ENCODE measurements at places on chromosomes 7 and 10.

- no peak for DNase-seq
These were observed 54.7 kb upstream of the CCAR1 start for GRCh38 chr10:68666280-68666760.

- DNase-seq, result no peak
These were observed 73.8 kb upstream of the PRLHR start for GRCh38 chr10:118669020-118669791.

DNA sequence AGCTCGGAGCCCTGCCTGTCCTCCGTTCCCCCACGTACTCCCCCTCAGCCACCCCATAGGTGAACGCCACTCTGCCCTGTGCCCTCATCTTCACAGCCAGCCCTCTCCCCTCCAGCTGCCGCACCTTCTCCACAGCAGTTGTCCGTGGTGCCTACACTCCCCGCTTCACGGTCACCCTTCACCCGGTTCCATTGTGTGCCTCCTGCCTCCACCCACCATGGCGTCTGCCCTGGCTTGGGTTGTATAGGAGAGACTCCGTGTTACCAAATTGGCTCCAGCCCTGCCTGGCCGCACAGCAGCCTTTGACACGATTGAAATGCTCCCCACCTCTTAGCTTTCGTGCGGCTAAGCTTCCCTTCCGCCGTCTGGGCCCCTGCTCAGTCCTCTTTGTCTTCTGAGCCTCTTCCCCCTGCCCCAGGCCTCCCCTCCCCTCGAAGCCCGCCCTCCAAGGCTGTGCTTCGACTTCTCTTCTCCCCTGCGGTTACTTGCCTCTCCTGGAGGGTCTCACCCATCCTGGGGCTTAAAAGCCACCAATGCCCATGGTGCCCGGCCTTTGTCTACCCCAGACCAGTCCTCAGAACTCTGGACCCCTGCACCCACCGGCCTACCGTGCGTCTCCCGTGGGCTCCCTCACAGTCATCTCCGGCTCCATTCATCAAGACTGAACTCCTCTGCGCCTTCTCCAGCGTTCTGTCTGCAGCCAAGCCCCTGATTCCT lies 18.5 kb upstream of the NODAL start:
- no peak for DNase-seq

DNA sequence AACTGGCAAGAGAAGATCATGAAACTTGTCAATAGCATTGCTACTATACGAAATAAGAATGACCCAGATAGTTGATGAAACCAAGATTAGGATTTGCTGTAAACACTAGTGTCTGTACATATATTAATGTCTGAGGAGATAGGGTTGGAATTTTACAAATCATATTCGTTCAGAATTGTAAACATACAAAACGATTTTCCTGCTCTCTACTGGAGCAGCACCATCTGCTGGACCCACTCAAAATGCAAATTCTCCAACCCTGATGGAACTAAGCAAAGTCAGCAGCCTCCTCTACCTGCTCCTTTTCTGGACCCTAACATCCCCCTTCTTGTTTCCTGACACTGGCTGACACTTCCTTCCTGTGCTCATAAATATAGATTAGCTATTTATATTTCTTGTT lies 29.4 kb upstream of the SGMS1 start:
- DNase-seq, result no peak

GRCh38 chr7:30682212-30683083 lies at the start of gene CRHR2:
Gene CRHR2 (minus strand): TSS chr7:30682456. CDS start chr7:30682280, 176 bp downstream.
- DNase-seq, result no peak

- no peak for DNase-seq
These were observed 6.2 kb upstream of the TMEM273 start for GRCh38 chr10:49194212-49194920.

GRCh38 chr7:37037286-37037685 lies 313.0 kb upstream of the AOAH start:
- no peak for DNase-seq

- no peak for DNase-seq
These were observed 18.0 kb downstream of the C10orf105 start for GRCh38 chr10:71701496-71702132.

- no peak for DNase-seq
These were observed 168.9 kb downstream of the CACNA2D1 start for GRCh38 chr7:82274681-82275080.

DNA sequence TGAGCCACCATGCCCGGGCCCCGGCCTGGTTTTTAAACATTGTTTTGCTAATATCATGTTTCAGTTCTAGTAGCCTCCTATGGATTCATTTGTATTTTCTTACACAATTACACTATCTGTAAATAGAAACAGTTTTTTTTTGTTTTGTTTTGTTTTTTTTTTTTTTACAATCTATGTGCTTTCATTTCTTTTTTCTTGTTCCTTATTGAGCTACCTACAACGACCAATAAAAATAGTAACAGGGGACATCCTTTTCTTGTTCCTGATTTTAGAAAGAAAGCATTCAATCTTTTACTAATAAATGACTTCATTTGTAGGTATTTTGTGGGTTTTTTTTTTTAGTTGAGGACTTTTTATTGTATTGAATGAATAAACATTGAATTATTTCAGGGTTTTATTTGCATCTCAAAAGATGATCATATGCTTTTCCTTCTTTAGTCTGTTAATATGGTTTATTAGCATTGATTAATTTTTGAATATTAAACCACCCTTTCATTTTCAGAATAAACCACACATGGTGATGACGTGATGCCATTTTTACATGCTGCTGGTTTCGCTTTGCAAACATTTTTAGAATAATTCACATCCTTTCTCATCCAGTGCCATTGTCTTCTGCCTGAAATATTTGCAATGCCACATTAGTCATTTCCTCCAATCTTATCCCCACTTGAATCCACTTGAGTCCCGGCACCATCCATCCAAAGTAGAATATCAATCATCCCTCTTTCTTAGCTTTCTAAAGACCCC lies 18.1 kb upstream of the AKR1E2 start:
- no peak for DNase-seq

GRCh38 chr10:43082087-43082486 lies 5.2 kb downstream of the RET start:
- no peak for DNase-seq

- DNase-seq, result no peak
These were observed 724.6 kb upstream of the CELF2 start for GRCh38 chr10:10293041-10293440.

DNA sequence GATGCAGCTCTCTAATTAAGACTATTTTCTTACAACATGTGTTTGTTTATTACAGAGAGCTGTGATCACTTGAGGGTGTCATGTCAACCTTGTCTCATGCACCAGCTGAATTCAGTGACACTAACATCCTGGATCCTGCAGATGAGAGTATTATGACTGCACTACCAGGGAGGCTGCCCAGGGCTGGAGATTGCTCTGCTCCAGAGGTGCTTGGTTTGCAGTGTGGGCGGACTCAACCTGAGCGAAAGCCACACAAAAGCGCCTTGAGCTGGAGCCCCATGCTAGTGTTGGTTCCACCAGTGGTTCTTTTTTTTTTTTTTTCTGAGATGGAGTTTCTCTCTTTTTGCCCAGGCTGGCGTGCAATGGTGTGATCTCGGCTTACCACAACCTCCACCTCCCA lies 33.8 kb upstream of the ATXN7L1 start:
- DNase-seq, result no peak

- no peak for DNase-seq
These were observed 79.2 kb downstream of the DNAJB6 start for GRCh38 chr7:157416011-157416410.

DNA sequence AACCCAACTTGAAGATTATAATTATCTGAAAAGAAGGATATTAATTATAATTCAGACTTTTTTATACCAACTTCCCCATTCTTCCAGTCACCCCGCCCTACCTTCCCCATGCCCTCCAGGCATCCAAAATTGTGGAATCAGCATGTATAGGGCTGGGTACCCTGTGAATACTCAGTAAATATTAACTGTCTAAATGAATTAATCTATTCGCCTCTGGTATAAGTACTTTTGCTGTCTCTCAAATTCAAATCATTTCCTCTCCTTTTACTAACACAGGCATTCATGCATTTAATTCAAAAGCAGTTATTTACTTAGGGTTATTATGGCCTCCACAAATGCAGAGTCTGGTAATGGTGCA lies 26.5 kb upstream of the GOT1 start:
- no peak for DNase-seq

DNA sequence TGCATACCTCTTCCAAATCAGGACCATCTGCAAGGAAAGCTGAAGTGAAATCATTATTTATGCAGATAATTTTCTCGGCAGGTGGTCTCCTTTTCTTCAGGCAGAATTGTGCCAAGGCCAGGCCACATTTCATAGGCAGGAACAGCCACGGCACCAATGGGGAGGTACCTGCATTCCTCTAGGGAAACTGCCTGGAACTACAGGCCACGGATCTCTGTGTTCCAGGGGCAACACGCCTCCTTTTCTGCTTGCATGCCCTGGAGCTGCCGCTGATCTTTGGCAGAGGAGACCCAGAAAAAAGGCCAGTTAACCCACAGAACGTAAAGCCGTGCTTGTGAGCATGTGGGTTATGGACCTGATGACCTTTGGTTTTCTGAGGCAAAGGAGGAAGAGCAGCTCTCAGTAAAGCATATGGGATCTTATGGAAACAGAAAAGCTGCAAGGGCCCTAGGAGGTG lies 111.2 kb upstream of the KIAA1217 start:
- DNase-seq, result no peak

DNA sequence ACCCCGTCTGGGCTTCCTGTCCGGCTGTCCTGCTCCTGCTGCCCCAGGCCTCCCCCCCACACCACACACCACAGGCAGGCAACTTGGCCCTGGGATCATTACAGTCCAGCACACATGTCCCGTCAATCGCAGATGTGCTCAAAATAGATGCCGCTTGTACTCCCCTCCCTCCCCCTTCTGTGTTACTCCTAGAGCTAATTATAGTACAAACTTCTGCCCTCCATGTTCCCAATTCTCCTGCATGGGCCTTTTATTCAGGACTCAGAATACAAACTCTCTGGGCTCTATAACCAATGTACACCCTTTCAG lies at the start of gene SYNPO2L:
Gene SYNPO2L (minus strand): TSS at position 40 of the 309 bp plus-strand sequence. CDS start 107 bp downstream, outside the sequence.
- no peak for DNase-seq

GRCh38 chr7:44147026-44147991 lies 6.2 kb upstream of the MYL7 start:
- no peak for DNase-seq

DNA sequence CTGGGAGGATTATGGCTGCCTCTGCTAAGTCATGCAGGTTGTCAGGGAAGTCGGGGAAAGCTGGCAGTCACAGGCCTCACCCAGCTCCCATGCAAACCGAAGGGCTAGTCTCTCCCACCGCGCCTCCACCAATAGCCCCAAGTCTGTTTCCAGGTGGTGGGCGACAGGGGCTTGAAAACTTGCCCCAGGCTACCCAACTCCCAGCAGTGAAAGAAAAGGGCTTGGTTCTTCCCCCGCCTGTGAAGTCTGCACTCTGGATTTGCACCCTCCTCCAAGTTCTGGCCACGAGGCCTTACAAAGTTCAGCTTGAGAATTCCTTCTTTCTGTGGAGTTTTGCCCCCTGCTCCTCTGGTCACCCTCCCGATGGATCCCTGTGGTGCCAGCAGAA lies 99.9 kb upstream of the CHST15 start:
- DNase-seq, result no peak

GRCh38 chr7:101507791-101508252 lies 121.3 kb downstream of the MYL10 start:
- peak; percentile 34 for DNase-seq

- DNase-seq, result no peak
These were observed 38.0 kb downstream of the ZNF777 start for GRCh38 chr7:149422914-149423301.

- DNase-seq, result no peak
These were observed 28.4 kb upstream of the RAPGEF5 start for GRCh38 chr7:22385326-22385725.

DNA sequence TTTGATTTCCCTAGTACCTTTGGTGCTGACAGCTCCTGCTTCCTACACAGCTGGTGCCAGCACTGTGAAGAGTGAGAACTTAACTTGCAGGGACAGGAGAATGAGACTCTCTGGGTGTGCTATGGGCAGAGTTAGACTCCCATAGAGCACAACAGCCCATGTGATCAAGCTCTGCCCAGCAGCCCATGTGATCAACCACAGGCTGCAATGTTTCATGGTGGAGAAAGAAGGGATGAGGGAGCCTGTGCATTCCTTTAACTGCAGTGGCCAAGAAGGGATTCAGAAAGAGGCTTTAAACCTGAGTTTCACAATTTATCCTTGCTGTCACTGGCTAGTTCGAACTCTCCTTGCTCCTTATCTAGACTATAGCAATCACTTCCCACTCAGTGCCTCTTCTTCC lies 10.0 kb upstream of the MEST start:
- DNase-seq, result no peak

- DNase-seq, result no peak
These were observed 19.0 kb upstream of the PFKP start for GRCh38 chr10:3048119-3049019.

DNA sequence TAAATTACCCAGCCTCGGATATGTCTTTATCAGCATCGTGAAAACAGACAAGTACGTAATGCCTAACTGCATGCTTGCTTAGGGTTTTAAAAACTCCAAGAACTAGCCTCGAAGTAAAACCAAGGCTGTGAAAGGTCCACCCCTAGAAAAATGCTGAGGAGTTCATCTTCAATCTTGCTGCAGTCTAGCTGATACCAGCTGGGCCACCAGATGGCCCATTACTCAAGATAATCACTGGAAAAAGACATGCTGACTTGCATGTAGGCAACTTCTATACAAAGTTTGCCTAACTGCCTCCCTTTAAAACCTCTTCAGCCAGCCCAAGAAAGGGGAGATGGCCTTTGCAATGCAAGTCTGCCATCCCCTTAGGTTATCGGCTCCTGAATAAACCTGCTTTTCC lies 614.1 kb downstream of the GALNT17 start:
- DNase-seq, result no peak

DNA sequence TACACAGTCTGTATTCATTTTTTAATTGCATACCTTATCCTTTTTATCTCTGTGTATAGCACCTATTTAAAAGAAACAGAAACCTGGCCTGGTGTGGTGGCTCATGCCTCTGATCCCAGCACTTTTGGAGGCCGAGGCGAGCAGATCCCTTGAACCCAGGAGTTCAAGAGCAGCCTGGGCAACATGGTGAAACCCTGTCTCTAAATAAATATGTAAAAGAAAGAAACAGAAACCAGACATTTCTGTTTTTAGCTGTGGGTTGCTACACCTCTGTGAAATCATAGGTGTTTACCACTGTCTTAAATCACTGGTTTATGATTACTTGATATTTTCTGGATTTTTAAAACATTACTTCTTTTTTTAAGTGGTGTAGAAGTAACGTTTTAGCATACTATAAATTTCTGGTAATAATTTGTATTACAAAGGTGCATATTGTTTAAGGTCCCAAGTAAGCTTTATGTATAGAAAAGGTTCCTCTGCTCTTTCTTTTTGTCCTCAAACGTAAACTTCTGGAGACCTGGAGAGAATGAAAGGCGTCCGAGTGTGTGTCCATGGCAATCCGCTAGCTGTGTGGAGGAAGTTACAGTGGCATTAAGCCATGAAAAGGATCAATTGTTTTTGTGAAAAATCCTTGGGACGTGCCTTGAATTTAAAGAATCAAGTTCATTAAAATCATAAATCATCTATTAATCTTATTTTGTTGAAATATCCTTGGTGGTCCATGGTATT lies 41.1 kb downstream of the PTPRZ1 start:
- DNase-seq, result no peak

- no peak for DNase-seq
These were observed 1.3 kb upstream of the SCD start for GRCh38 chr10:100345570-100346330.

- DNase-seq, result no peak
These were observed 45.4 kb downstream of the CUBN start for GRCh38 chr10:17084258-17084657.

- DNase-seq, result no peak
These were observed 120.1 kb upstream of the ZMIZ1 start for GRCh38 chr10:78948621-78949030.

All from NK-92 treated with Interleukin-12 subunit alpha and Interleukin-12 subunit beta, amount 100 ng/mL, for 24 hours (cell line).